ENCODE measurements at places on chromosomes 5 and 9. TPM values are rescaled to one million over a fixed set of nuclear protein-coding genes. Genes with fewer than 3 reads are reported as not detected.

DNA sequence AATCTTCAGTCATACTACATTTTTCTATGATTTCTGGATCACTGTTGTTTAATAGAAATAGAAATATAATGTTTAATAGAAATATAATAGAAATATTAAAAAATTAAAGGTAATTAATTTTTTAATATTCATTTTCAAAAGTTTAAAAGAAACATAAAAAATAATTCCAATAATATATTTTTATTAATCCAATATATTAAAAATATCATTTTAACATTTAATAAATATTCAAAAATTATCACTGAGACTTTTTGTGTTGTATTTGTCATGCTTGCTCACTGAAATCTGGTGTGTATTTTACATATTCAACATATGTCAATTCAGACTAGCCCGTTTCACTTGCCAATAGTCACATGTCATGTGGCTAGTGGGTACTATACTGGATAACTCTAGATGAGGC, 80.6 kb upstream of the SLCO6A1 start:
- DNase-seq: no peak

DNA sequence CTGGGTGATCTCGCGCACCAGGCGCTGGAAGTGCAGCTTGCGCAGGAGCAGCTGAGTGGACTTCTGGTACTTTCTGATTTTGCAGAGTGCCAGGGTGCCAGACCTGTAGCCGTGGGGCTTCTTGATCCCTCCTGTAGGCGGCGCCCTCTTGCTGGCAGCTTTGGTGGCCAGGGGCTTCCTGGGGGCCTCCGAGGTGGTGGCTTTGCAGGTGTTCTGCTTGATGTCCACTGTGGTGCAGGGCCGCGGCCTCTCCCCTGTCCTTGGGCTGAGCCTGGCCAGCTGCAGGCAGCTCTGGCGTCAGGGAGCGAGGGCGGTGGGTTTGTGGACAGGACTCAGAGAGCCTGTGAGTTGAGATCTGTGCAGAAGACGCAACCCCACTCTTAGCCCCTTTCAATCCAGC, 36.1 kb downstream of the TAF11L14 start:
- DNase-seq: no peak

DNA sequence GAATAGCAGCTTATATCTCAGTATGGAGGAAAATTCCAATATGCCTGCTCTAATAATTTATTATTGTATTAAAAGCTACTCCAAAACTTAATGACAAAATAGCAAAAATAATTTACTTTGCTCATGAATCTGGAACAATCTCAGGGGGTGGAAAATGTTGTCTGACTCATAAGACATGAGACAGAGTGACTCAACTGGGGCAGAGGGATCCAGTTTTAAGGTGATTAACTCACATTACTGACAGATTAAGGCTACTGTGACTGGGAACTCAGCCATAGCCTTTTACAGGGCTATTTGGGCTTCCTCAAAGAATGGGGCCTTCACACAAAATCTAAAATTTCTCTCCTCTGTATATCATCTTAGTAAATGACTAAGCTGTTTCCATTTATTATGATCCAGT, 1172.9 kb downstream of the CDH12 start:
- no peak for DNase-seq

The MAP1B gene
- total RNA-seq: 134 TPM

DNA sequence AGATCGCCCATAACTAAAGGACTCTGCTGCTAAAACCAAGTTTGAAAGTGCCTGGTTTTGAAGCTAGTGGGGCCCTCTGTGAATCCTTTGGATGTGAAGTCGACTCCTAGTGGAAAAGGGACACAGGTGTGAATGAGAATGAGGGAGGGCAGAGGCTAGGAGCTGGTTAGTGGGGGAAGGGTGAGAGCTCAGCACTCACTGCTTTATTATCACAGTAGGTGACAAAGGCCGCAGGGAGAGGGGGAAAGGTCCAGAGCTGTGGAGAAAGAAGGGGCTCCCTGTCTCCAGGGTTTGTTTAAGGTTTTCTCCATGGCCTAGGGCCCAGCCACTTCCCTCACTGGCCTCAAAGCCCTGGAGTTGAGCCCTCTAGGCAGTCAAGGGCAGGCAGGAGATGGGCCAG, 3.5 kb downstream of the HDHD3 start:
- no peak for DNase-seq

DNA sequence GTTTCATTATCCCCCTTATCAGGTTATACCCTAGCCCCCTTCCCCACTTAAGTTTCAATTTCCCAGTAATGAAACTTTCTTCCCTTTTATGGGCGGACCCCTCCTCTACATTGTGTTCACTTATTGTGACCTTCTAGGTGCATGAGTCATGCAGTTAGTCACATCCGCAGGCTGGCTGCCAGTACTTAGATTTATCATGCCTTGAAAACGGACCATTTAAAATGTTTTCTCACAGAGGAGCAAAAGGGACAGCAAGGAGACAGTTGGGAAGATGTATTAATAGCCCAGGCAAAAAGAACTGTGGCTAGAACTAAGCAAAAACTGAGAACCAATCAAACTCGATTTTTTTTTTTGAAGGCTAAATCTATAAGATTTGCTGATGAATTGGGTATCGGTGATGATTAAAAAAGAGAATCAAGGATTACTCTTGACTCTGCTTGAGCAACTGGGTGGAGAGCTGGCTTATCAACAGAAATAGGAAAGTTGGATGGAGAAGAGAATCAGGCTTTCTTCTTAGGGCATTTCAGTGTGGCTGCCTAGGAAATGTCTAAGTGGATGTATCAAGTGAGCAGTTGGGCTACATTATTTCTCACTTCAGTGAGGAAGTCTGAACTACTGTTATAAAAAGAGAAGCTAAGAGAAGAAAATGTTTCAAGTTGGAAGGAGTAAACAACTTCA, 615.0 kb downstream of the HINT1 start:
- DNase-seq: peak; percentile 71

DNA sequence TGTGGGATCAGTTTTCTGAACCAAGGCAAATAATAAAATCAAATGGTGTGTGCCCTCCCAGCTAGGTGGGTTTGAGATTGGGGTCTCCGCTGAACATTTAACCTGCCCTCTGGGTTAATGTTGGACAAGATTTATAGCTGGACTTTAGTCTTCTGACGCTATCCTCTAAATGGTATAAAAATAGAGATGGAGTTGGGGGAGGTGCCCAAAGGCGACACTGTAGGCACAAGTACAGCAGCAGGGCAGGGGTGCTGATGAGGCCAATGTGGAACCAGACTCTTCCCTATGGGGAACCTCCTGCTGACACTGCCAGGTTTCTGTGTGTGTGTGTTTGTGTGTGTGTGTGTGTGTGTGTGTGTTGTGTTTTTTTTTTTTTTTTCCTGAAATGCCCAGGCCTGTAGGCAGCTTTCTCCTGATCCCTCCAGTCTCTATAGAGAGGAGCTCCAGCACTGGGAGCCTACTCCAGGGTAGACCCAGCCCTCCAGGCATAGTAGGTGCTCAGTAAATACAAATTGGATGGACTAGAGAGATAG, 37.9 kb downstream of the PCDH1 start:
- DNase-seq: no peak

The RECK gene
- 22.0 TPM for total RNA-seq

The SMIM33 gene
- not detected for total RNA-seq

DNA sequence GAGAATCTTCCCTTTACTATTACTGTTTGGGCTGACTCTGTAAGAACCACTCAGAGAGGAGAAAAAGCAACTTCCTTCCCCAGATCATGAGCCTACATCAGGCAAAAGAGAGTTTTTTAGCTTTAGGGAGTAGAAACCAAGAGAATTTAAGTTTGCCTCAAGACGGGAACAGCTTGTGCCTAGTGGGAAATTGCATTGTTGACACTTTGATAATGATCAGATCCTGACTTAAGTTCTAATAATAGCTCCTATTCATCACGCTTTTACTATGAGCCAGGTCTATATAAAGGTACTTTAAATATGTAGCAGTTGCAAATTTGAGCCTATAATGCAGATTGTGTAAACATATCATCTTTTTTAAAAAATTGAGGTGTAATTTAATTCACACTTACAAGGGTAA, 298.2 kb downstream of the MAN2A1 start:
- peak; percentile 1 for DNase-seq

GRCh38 chr5:172571413-172571812, 69.7 kb upstream of the NEURL1B start:
- no peak for DNase-seq

DNA sequence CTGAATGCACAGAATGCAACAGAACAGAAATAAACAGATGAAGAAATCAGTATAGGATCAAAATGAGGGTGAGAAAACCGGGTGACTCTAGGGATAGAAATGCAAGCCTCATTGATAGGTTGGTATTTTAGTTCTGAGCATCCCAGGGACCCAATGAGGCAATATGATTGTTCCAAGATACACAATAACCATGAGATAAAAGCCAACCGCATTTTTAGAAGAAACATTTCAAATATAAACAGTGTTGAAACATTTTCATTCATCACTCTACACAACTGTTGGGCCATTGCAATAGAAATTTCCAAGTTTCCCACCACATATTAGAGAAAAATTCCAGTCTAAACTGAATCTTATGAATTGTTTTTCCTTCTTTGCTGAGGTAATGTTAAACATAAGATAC, 452.3 kb upstream of the PTGER4 start:
- no peak for DNase-seq

GRCh38 chr9:89975630-89976029, 370.8 kb downstream of the GADD45G start:
- no peak for DNase-seq

DNA sequence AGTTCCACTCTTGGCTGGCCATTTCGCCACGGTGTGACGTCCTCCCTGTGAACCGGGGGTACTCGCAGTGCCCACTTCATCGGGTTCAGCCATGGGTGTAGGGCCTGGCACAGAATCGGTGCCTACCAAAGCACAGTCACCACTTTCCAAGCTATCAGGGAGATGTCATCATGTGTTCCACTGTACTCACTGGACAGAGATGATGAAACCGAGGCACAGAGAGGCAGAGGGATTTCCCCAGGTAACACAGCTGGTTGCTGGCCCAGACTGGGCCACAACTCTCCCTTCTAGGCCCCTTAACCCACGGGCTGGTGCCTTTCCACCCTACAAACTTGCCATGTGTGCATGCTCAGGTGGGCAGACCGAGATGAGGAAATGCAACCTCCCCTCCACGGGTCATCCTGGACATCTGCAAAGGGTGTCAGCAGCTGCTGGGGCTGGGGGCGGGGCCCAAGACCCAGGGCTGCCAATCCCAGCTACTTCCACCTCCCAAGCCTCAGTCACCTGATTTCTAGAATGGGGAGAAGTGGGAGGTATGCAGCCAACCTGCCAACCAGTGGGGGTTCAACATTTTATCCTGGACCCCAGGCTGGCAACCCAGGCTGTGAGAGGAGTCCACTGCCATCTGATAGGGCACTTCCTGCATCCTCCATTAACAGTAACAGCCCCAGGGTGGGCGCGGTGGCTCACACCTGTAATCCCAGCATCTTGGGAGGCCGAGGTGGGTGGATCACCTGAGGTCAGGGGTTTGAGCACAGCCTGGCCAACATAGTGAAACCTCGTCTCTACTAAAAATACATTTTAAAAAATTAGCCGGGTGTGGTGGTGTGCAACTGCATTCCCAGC, 893 bp upstream of the SH2D3C start:
- DNase-seq: no peak

GRCh38 chr5:122076669-122077365, 1.2 kb downstream of the LOX start:
- DNase-seq: peak; percentile 94

DNA sequence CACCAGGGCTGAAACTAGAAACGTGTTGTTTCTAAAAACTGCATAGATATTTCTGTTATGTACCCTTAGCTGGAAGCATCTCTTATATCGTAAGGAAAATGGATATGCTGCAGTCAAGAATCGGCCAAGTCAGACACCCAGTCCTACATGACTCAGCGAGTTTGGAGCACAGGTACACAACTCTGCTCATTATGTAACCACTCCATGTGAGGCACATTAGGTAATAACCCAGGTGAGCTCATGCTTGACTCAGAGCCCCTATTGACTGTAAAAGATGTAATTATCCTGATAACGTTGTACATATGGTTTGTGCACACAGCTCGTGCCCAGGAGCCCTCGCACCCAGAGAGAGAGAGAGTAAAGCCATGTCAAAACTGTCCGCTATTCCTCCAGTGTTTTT, 593.7 kb upstream of the ACO1 start:
- no peak for DNase-seq

The PCDHB14 gene
- total RNA-seq: 1.0 TPM

The BTNL9 gene
- 0.05 TPM for total RNA-seq

GRCh38 chr5:93926831-93927620, 185.6 kb upstream of the POU5F2 start:
- DNase-seq: no peak

DNA sequence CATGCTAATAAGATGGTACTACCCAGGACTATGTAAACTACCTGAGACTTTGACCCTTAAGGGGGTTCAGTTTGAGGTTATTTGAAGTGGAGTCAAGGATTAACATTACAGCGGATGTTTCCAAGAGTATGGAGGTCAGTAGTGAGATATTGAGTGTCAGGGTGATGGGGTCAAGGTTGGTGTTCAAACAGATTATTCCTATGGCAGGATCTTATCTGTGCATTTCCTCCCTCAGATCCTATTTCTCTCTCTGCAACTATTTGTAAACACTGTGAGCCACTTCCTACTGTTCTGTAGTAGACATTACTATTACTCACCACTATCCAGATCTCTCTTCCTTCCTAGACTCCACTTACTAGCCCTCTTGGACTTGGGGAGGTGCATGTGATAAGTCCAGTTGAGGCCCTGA, 54.0 kb upstream of the STOM start:
- no peak for DNase-seq

- DNase-seq: no peak
These were observed 133.6 kb upstream of the RETREG1 start for GRCh38 chr5:16750445-16750844.

DNA sequence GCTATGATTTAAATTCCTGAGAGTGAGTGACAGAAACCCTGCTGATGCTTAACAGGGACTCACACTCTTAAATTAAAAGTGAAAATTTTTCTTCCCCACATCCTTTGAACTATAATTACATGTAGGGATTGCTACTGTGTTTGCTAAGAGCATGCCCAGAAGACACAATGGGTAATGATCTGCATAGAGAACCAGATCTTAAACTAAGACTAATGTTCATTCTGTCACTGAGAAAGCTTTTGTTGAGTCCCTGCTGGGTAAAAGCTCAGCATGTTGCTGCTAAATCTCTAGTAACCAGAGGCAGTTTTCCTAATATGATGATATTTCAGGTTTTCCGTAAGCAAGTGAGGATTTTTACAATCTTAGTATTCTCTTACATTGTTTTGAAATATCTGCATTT, 424.8 kb upstream of the SMC2 start:
- DNase-seq: no peak

- DNase-seq: no peak
These were observed 31.4 kb upstream of the PSD2 start for GRCh38 chr5:139763930-139764791.

DNA sequence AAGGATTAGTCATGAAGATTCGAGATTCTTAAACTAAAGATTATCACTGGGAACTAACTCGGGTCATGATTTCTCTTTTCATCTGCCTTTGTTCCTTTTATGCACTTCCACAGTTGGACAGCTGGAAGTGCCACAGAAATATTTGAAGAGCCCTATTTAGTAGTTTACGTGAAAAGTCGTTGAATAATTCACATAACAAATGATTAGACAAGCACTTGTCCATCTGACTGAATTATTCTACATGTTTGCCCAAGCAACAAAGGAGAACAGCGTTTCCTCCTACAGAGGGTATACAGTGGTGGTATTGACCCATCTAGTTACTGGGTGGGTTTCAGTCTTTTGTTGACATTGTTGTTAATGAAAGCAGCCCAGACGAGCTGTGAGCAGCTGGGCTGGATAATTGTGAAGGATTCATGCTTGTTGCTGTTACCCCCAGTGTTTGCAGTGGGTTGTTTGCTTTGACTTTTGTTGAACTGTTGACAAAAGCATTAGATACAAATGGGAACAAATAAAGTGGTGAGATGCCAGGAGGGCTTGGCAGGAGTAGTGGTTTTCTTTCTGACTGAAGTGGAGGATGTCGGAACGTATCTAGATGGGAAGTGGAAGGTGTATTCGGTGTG, 96.2 kb downstream of the TLE4 start:
- DNase-seq: no peak

The PALM2AKAP2 gene
- total RNA-seq: 0.23 TPM
